Stimulated activated CD4-positive, alpha-beta T cell treated with anti-CD3 and anti-CD28 coated beads, TNF-alpha, amount 100 ng/mL, for 24 hours (primary cell): ENCODE measurements at places on chromosomes 2 and 18.

DNA sequence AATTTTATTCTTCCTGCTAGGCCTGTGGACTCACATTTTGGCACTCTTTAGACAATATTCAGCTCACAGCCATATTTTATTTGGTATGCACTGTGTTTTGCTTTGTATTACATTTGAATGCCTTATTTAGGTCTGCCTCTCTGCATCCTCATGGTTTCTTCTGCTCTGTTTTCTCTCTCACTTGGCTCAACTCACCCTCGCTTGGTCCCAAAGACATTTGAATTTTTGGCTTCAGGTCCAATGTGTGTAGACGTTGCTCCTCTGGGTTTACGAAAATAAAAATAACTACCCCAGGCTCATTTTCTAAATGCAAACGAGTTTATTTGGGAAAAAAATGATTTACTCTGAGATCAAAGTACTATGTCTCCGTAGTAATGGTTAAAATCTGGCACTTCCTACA lies 91.1 kb upstream of the REG3A start:
- no peak for DNase-seq

GRCh38 chr2:152420363-152420762 lies 85.4 kb downstream of the FMNL2 start:
- no peak for DNase-seq

DNA sequence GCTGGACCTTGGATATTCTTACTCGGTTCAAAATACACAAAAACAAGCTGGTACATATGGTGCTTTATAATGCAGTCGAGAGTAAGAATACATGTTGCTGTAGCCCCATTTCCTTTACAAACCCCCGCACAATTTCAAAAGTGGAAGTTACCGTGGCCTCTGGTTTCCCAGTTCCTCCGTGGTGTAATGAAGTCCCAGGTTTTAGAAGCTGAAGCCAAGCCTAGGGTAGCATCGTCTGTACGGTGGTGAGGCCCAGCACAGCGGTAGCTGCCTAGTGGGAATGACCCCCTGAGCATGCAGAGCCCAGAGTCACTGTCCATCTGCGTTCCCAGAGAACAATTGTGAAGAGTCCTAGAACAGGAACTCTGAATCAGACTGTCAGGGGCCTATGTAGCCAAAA lies 171.8 kb downstream of the ASXL3 start:
- no peak for DNase-seq

GRCh38 chr18:48290162-48290926 lies 118.8 kb downstream of the ZBTB7C start:
- no peak for DNase-seq

GRCh38 chr2:15038366-15039364 lies 406.1 kb downstream of the LRATD1 start:
- no peak for DNase-seq

DNA sequence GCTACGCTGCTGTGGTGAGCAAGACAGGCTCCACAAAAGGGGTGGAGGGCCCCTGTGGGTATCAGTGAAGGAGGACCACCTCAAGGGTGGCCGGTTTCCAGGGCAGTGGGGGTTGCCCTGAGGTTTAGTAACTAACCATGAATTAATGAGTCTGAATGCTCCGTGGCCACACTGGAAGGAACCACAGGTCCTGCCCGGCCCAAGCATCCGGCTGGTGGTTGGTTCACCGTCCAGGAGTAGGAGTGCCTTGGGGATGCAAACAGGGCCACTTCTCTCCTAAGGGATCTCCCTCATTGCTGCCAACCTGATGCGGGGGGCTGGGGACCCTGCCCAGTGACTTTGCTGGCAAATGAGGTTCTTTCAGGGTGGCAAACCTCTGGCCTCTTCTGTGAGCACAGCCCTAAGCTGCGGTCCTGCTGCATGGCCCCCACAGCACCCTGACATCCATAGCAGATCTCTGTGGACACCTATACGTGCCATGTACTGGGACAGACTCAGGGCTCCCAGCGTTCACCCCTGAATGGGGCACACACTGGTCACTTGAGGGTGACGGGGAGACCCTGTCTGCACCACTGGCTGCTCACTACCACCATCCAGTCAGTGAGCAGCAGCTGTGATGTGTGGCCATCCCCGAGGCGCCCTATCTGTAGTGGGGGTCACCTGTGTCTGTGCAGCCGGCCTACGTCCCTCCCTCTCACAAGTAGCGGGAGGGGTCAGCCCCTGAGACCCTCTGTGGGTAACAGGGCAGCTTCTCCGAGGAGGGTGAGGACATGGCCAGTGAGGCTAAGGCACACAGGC lies 41.6 kb downstream of the HS6ST1 start:
- DNase-seq = no peak

- DNase-seq = no peak
Measured at GRCh38 chr2:240921311-240921994, 15.3 kb downstream of the CROCC2 start.

GRCh38 chr2:223086370-223086981 lies 34.5 kb downstream of the KCNE4 start:
- DNase-seq = no peak

- no peak for DNase-seq
Measured at GRCh38 chr18:74609535-74609934, 11.9 kb downstream of the ZNF407 start.

DNA sequence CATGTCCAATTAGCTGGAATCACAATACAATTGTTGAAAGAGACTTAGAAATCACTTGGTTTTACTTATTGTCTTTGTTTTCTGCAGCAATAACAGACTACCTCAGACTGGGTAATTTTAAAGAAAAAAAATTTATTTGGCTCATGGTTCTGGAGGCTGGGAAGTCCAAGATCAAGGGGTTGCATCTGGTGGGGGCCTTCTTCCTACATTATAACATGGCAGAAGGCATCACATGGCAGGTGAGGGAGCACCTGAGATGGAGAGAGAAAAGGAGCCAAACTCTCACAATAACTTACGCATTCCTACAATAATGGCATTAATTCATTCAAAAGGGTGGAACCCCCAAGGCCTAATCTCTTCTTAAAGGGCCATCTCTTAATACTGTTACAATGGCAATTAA lies 37.5 kb upstream of the KLHL14 start:
- DNase-seq = no peak

- DNase-seq = no peak
Measured at GRCh38 chr2:36513661-36514060, 84.3 kb downstream of the FEZ2 start.

DNA sequence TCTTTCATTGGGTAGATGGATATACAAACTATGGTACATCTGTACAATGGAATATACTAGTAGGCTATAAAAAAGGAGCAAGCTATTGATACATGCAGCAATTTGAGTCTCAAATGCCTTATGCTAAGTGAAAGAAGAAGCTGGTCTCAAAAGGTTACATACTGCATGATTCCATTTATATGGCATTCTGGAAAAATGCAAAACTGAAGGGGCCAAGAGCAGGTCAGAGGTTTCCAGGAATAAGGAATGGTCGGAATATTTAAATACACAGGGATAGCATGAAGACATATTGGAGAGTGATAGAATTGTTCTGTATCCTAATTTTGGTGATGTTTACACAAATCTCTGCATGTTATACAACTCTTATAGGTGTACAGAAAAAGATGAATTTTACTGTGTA lies 85.8 kb downstream of the BABAM2 start:
- DNase-seq = no peak

GRCh38 chr2:96503637-96504243 lies 1.4 kb downstream of the NEURL3 start:
- no peak for DNase-seq

DNA sequence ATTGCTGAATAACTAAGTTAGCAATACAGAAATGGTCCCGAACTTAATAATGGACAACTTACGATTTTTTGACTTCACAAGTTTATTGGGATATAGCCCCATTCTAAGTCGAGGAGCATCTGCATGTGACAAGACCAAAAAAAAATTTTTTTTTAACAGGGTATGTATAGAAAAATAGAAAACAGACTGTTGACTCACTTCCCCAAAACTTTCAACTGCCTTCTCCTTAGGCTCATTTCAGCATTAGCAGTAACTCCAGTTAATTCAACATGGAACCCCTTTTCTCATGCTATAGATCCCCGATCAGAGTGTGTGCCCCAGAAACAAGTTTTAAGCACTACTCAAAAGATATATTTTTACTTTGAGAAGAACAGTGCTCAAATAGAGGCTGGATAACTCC lies 5.4 kb downstream of the CD302 start:
- no peak for DNase-seq

- DNase-seq = no peak
Measured at GRCh38 chr18:54239601-54240000, 15.1 kb upstream of the MBD2 start.

- DNase-seq = no peak
Measured at GRCh38 chr18:64276311-64277090, 127.6 kb upstream of the LINC00305 start.

DNA sequence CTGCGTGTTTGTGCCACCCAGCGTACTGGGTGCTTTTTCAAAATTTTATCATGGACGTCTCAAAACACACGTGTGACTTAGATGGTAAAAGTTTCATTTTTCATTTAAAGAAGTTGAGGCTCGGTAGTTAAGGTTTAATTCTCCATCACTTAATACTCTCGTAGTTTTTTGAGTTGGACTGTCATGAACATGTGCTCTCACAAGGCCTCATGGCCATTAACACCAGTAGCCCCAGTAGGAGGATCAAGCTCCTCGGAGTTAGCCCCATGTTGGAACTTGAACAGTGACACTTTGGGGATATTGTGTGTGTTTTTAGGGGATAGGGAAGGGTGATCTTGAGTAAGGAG lies 15.3 kb downstream of the NMUR1 start:
- DNase-seq = no peak

DNA sequence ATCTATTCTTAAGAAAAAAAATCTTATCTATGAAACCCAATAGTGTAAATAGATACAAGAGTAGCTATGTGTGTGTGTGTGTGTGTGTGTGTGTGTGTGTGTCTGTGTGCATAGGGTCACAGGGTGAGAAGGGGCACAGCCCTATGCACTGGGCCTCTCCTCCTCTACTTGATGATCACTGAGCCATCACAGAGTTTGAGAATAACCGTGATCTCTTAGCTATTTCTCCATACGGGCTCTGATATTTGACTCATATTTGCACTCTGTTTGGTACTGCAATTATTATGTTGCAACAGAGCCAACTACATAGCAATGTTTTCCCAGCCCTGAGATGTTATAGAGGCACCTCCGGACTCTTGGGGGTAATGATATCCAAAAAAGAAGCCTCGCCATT lies 28.8 kb upstream of the SLC40A1 start:
- no peak for DNase-seq

GRCh38 chr2:32237996-32238395 lies 26.7 kb downstream of the NLRC4 start:
- no peak for DNase-seq

DNA sequence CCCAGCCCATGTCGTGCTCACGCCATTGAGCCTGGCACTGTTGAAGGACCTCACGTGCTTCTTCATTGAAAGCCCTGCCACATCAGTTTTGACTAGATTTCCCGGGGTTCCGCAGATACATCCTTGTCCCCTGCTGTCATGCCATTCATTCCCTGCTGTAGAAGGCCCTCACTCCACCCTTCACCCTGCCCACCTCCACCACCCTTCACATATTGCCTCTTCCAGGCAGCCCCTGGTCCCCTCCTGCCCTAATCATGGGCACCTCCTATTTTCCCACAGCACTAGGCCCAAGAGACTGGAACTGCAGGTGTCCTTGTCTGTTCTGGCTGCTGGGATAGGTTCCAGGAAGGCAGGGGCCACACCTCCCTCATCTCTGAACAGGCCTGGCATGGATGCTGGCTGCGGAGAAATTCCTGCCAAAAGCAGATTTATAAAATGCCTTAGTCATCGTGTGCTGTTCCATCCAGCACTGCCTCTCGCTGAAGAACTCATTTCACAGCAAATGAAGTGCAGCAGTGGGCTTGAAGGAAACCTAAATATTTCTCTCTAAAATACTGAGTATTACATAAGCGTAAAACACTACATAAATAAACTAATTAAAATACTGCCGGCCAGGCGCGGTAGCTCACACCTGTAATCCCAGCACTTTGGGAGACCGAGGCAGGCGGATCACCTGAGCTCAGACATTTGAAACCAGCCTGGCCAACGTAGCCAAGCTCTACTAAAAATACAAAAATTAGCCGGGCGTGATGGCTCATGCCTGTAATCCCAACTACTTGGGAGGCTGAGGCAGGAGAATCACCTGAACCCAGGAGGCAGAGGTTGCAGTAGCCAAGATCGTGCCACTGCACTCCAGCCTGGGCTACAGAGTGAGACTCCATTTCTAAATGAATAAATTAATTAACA lies 38.4 kb downstream of the EIF4E2 start:
- DNase-seq = no peak

DNA sequence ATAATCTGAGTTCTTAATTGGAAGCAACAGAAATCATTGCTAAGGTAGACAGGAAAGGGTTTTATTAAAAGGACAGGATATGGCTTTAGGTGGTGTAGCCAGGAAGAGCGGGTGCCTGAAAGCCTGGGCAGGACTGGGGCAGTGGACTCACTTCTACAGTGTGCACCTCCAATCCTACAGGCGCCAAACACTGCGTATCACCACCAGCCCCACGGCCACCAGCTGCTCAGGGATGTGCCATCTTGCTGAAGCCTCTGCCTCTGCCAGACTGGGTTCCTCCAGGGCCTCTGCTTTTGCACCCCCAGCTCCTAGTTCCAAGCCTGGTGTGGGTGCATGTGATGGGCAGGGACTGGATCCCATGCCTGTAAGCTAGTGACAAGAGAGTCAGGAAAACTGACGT lies 29.7 kb upstream of the DPYSL5 start:
- DNase-seq = no peak

GRCh38 chr2:208025814-208026184 lies 472 bp upstream of the PLEKHM3 start:
- no peak for DNase-seq

DNA sequence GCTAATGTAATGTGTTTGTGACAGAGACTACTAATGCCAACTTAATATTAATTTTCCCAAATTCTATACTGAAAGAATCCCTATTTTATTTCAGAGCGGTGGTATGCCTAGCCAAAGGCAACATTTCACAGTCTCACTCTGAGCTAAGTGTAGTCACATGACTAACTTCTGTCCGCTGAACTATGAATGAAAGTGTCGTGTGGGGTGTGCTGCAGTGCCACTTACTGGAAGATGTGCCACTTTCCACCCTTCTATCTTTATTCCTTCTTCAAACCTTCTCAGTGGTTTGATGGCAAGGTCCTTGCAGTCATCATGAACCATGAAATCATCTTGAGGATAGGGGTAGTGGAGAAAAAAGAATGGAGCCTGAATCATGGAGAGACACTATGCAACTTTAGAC lies 47.3 kb upstream of the C1D start:
- DNase-seq = no peak

- DNase-seq = no peak
Measured at GRCh38 chr2:171811245-171811628, 82.8 kb downstream of the SLC25A12 start.

- no peak for DNase-seq
Measured at GRCh38 chr2:82853299-82853698, 1605.8 kb downstream of the SUCLG1 start.

GRCh38 chr2:132420816-132421805 lies 4.5 kb downstream of the GPR39 start:
- no peak for DNase-seq

GRCh38 chr18:71505526-71505925 lies 1038.6 kb downstream of the CBLN2 start:
- no peak for DNase-seq

DNA sequence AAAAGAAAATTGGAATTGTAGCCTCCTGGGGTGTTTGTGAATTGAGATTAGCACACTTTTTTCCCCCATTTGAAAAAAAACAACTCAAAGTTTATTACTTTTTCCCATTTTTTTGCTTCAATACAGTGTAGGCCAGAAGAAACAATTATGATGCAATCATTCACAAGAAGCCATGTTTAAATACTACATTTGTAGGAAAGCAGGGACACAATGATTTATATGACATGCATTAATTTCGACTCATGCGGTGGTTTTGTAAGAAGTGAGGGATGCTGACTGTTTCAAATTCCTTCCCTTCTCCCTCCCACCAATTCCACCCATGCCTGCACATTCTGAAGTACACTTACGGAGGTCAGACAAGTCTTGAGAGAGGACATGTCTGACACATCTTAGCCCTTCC lies 774.2 kb upstream of the FSHR start:
- no peak for DNase-seq
